ENCODE measurements at places on chromosomes 4 and X. TPM values are rescaled to one million over a fixed set of nuclear protein-coding genes. Genes with fewer than 3 reads are reported as not detected.

DNA sequence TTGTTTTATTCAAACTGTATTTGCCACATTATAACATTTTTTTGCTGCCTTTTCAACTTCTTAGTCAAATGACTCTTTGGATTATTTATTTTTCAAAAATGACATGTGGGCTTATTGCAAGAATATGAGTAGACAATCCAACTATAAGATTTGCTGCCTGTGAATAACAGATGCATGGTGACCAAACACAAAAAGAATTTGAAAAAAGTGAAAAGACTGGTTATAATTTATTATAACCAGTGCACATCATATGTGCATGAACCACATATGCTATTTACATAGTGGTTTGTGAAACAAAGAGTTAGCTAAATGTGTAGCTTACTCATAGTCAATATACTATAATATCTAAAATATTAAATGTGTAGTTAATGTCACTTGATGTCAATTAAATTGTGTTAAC is 2086.8 kb downstream of the ARAP2 start:
- no peak overlapping the region for H3K27ac ChIP-seq
- H3K4me3 ChIP-seq: no peak overlapping the region
- no peaks in the 10 kb centered on the region for H3K4me1 ChIP-seq
- no peaks in the 10 kb centered on the region for H3K36me3 ChIP-seq

The FGA gene
- not detected for polyA plus RNA-seq

The DDX53 gene
- not detected for polyA plus RNA-seq

The FRMD7 gene
- polyA plus RNA-seq: not detected

DNA sequence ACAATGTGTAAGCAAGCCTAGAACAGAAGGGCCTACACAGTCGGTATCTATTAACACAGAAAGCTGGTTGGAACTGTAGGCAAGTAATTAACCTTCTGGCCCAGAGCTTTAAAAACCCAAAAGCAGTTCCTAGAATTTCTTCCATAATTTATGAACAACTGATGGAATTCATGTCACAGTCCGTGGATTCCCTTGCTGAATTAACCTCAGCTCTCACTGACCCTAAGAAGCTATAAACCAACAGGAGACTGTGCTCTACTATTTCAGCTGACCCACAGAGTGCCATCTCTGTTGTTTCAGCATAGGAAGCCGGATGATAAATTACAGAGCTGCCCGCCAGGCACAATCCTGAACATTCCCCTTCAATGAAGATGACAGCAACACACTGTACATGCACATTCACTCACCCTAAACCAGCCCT is 157.3 kb downstream of the PRDM5 start:
- H3K36me3 ChIP-seq: no peaks in the 10 kb centered on the region
- no peak overlapping the region for H3K27ac ChIP-seq
- DNase-seq: no peak

- no peaks in the 10 kb centered on the region for H3K36me3 ChIP-seq
- no peak for DNase-seq
- no peak overlapping the region for H3K27ac ChIP-seq
- H3K4me1 ChIP-seq: no peaks in the 10 kb centered on the region
- H3K4me3 ChIP-seq: no peak overlapping the region
- no peaks in the 10 kb centered on the region for H3K27me3 ChIP-seq
Observed at GRCh38 chr4:3807311-3807710, 41.1 kb downstream of the ADRA2C start.

The RPA4 gene
- polyA plus RNA-seq: not detected

- H3K27ac ChIP-seq: no peak overlapping the region
- H3K27me3 ChIP-seq: no peaks in the 10 kb centered on the region
- H3K4me1 ChIP-seq: no peaks in the 10 kb centered on the region
- H3K36me3 ChIP-seq: no peaks in the 10 kb centered on the region
- no peak for DNase-seq
Observed at GRCh38 chr4:157701695-157701994, 471.2 kb downstream of the GASK1B start.

The TDO2 gene
- polyA plus RNA-seq: not detected

The BRS3 gene
- polyA plus RNA-seq: not detected

The ENAM gene
- polyA plus RNA-seq: not detected

DNA sequence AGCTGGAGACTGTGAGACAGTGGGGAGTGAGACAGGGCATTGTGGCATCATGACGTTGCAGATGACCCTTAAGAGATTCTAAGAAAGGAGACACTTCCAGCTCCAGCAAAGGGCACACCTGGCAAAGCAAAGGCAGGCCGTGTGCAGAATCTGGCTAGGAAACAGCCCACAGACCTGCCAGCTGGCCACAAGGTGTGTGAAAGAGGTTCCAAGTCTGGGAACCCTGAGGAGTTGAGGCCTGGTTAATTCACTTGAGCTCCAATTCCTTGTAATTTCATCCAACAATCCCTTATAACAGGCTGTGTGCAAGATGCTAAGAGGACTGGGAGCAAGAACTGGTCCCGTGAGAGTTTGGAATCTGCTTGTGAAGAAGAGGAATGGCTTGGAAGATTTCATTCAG is 72.8 kb upstream of the FAM9A start:
- no peaks in the 10 kb centered on the region for H3K36me3 ChIP-seq
- no peak overlapping the region for H3K4me3 ChIP-seq
- no peaks in the 10 kb centered on the region for H3K4me1 ChIP-seq
- H3K27ac ChIP-seq: no peak overlapping the region
- H3K27me3 ChIP-seq: no peaks in the 10 kb centered on the region

- no peak for DNase-seq
- no peaks in the 10 kb centered on the region for H3K4me1 ChIP-seq
- H3K36me3 ChIP-seq: no peaks in the 10 kb centered on the region
- no peak overlapping the region for H3K27ac ChIP-seq
Observed at GRCh38 chr4:63906660-63907183, 502.5 kb downstream of the TECRL start.

DNA sequence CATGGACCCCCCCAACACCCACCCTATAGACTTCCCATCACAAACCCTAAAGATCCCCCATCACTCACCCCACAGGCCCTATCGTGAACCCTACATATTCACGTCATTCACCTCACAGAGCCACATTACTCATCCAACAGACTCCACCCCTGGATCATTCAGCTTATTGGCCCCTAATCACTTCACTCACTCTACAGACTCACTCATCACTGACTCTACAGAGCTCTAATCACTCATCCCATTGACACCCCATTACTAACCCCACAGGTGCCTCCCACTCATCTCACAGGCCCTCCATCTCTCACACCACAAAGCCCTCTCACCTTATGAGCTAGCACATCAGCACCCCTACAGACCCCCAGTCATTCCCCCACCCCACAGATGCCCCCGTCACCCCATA is 6.3 kb upstream of the TBC1D25 start:
- H3K27ac ChIP-seq: no peak overlapping the region
- H3K4me1 ChIP-seq: peaks cover 11% of the 10 kb centered on the region
- H3K36me3 ChIP-seq: no peaks in the 10 kb centered on the region
- no peak for DNase-seq
- H3K4me3 ChIP-seq: no peak overlapping the region
- H3K27me3 ChIP-seq: no peaks in the 10 kb centered on the region

The RRH gene
- not detected for polyA plus RNA-seq

The C4orf51 gene
- not detected for polyA plus RNA-seq

GRCh38 chr4:129429581-129430320 is 333.8 kb downstream of the C4orf33 start:
- no peak overlapping the region for H3K4me3 ChIP-seq
- DNase-seq: no peak
- H3K27ac ChIP-seq: no peak overlapping the region
- H3K36me3 ChIP-seq: no peaks in the 10 kb centered on the region

The TEX11 gene
- not detected for polyA plus RNA-seq

GRCh38 chr4:22201256-22201655 is 252.7 kb upstream of the KCNIP4 start:
- H3K36me3 ChIP-seq: no peaks in the 10 kb centered on the region
- H3K4me3 ChIP-seq: no peak overlapping the region
- no peaks in the 10 kb centered on the region for H3K4me1 ChIP-seq
- no peaks in the 10 kb centered on the region for H3K27me3 ChIP-seq
- H3K27ac ChIP-seq: no peak overlapping the region
